ENCODE measurements at places on chromosomes 16 and 17.

DNA sequence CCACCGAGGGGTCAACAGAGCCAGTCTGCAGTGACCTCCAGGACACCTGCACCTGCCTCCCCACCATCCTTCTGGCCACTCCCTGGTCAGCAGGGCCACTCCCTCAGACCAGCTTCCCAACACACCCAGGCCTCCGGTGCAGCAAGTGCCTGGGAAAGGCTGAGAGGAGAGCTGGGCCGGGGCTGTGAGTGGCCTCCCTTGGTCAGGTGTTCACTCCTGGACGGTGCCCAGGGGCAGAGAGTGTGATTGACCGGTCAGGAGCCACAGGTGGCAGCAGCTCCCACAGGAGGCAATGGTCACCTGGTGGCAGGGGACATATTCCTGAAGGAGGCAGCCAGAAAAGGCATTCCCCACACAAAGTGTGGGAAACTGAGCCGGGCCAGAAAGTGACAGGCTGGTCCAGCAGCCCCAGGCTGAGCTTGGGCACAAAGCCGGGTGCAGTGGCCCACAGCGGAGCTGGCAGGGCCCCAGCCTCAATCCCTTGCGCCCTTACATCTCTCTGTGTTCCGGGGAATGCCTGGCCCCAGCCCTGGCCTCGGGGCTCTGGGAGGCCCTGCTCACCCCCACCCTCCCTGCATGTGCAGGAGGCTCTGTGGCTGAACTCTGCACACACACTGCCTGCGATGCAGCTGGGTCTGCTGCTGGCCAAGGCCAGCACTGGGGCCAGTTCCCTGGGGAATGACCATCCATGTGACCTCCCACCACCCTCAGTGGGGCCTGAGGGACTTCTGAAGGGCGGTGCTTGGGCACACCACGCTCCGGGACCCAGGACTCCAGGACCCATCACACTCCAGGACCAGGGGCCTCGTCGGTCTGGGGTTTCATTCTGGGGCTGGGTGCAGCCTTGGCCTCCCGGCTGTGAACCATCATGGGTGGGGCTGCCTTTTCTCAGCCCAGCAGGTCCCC is 1.2 kb upstream of the C17orf99 start:
- DNase-seq, result no peak

DNA sequence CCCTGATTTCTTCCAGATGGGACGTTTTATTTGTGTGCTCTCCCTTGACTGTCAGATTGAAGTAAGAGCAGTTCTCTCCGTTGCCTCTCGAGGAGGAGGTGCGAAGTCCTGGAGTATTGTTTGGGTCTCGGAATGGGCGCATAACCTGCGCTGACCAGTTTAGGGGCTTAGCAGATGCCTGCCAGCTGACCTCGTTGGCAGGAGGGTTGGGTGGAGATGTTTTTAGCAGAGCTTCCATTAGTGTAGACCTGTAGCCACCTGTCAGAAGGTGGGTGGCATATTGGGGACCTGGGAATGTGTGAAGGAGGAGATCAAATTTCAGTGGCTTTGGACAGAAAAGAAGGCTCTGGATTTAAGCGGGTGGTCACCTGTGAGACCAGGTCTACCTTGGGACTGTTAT is 3.6 kb downstream of the RASD1 start:
- no peak for DNase-seq

- DNase-seq, result peak; percentile 87
Measured at GRCh38 chr17:5281814-5282641, at the start of gene RABEP1. RABEP1 (plus strand) TSS chr17:5282284; CDS start chr17:5282487, 203 bp downstream.

DNA sequence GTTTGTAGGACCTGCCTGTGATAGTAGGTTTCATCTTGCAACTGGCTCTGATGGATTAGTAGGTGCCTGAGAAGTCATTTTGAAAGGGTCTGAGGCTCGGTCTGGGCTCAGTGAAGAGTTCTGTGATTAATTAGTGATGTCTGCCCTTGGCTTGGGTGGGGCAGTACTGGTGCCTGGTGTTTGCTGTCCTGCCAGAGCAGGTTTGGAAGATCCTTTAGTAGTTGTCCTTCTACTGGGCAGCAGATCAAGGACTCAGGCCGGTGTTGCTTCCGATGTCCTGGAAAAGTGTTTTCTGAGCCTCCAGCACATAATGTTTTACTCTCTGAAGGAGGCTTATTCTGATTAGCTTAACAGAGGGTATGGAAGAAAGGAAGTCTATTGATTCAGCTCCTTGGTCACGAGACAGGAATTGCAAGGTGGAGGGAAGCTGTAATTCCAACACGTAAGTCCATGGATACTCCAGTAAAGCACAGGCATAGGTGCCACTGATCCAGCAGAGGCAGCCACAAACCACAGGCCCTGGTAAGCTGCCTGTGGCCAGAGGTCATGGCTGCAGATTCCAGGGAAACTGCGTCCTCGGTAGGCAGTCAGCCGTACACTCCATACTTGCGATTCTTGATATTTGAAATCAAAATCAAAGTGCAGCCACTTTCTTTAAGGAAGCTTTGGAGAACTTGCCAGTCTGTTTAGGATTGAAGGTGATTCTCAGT is 18.7 kb downstream of the HLF start:
- no peak for DNase-seq

GRCh38 chr16:27364493-27365141 is 37.4 kb upstream of the IL21R start:
- no peak for DNase-seq

DNA sequence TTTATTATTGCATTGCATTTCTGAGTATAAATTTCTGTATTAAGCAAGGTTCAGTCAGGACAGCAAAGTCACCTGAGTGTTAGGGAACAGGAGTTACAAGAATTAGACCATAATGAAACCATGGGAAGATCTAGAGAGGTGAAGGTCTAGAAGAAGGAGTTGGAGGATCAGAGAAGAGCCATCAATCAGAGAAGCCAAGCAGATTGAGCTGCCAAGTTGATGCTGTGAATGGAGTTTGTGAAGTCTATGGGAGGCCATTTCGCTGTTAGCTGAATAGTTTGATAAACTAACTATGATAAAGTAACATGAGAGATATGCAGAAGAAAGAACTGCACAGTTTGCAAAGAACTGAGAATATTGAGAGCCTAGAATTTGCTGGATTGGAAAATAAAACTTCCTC is 40.4 kb downstream of the FBXL20 start:
- DNase-seq, result no peak

DNA sequence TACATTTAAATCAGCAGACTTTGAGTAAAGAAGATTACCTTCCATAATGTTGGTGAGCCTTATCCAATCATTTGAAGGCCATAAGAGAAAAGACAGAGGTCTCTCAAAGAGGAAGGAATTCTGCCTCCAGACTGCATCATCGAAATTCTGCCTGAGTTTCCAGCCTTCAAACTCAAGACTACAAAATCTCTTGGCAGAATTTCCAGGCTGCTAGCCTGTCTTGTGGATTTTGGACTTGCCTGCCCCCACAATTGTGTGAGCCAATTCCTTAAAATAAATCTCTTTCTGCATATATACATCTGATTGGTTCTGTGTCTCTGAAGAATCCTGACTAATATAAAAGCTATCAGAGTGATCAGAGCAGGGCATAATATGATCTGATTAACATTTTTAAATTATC is 216.6 kb upstream of the CPHXL start:
- no peak for DNase-seq

- DNase-seq, result no peak
Measured at GRCh38 chr17:46866325-46866724, 14.9 kb downstream of the WNT9B start.

GRCh38 chr16:77059446-77059845 is 131.5 kb upstream of the MON1B start:
- no peak for DNase-seq

Measured in stimulated activated CD8-positive, alpha-beta memory T cell treated with anti-CD3 and anti-CD28 coated beads, Interleukin-15, amount 100 ng/mL, for 1 hour (primary cell).